ENCODE measurements at places on chromosomes 5 and 9.

DNA sequence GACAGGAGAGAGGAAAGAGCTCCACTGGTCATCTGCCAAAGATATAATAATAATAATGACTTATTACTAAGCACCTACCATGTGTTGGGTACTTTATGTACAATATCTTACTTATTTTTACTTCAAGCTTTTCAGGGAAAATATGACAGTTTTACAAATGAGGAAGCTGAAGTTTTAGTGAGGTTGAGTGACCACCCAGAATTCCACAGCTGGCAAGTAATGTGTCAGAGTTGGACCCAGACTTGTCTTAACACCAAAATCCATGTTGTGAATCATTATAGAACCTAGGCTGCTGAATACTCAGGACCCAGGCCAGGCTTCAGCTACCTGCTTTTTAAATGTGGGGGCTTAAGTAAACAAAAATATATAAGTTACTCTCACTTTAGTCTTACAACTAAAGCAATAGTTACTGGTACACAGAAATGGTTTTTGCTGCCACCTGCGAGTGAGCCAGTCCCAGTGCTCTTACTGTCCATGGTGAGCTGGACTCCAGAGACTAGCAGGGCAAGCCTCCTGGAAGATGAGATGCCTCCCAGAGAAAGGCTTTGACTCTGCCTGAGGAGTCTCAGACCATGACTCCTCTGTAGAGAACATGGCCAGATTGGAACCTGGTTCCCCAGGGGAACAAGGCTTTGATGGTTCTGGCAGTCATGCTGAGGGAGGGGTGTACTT lies 29.9 kb downstream of the RUSC2 start:
- DNase-seq, result no peak

DNA sequence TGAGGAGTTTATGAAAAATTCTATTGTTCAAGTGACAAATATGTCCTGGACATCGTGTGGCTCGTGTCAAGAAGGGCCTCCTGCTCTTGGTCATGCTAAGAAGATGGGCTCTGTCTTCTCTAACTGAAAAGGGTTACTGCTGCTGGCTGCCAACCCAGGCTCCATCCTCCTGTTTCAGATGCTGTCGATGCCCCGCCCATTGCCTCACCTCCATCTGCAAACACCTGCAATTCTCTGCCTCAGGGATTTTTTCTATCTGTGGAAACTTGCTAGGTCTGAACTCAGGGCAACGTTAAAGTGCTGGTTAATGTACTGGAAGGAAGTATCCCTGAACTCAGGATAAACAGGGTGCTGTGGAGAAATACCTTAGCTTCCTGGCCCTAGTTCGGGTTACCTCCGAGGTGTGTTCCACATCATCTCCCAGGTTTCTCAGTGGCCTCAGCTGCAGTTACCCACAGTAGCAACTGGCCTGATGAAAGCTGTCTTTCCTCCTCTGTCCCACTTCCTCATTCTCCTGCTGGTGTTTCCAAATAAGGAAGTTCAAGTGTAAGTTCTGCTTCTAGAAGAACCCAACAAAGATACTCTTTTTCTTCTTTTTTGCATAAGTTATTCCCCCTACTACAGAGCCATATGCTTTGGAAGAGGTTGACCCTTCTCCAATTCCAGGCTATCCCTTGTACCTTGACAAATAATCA lies 151.7 kb upstream of the SMIM23 start:
- no peak for DNase-seq

DNA sequence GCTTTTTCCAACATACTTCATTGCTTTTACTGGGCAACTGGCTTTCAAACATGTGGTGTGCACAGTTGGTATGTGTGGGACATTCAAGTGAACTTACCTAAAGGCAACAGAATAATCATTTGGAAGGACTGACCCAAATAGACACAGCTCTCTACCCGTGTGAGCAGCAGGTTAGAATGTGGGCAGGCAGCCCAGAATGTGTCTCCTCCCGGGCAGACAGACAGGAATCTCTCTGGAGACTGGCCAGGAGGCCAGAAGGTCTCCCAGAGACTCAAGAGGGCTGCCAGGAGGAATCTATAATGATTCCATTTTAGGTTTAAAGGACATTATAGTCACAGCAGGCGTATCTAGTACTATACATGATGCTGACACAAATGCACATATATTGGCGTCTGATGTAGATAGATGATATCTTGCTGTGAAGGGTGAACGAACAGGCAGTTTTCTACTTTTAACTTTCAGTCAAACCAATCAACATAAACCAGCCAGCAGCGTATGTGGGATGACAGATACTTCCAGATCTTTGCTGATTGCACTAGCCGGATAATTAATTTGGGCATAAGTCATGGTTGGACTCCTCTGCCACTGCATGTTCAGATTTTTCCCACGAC lies 297.4 kb upstream of the ZNF608 start:
- no peak for DNase-seq

- no peak for DNase-seq
Measured at GRCh38 chr5:167219298-167219697, 1072.1 kb upstream of the WWC1 start.

DNA sequence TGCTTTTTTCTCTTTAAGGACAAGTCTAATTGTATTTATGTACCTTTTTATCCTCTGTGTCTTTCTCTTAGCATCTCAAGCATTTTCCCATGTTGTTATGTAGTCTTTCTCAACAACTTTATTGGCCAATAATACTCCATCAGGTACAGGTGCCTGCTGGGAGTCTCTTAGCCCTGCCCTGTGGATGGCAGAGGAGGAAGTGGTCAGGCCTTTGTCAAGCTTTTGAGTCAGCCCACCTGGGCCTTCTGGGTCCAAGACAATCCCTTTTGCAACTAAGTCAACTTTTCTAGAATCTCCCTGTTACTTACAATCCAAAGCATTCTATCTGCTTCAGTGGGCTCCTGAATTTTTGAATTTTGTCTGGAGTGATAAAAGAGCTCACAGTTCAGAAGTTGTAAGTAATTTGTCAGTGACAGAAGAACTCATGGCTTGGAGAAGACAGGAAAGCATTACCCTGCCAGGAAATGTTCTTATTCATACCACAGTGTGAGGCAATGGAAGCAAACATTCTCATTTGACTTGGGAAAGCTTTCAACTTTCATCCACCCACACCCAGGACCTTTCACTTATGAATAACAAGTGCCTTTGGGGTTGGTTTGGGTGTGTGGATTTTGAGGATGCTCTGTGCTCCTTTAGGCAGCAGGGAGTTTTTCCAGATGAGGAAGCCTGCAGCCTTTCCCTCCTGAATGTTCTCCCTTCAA lies 200.0 kb upstream of the S1PR3 start:
- no peak for DNase-seq

DNA sequence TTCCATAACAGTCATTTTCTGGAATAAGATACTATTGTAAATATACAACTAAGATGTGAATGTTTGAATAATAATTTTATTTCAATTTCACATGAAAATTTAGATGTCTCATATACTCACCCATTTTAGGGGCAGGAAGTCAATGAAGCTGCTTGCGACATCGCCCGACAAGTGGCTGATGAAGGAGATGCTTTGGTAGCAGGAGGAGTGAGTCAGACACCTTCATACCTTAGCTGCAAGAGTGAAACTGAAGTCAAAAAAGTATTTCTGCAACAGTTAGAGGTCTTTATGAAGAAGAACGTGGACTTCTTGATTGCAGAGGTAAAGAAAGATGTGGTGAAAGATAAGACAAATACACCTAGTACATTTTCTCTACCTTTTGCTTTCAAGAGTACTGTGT lies 8.6 kb downstream of the BHMT start:
- no peak for DNase-seq

GRCh38 chr9:3682186-3682585 lies 156.4 kb upstream of the RFX3 start:
- no peak for DNase-seq

GRCh38 chr9:82930116-82930515 lies 132.8 kb downstream of the RASEF start:
- no peak for DNase-seq

GRCh38 chr9:2638871-2639673 lies 17.5 kb downstream of the VLDLR start:
- DNase-seq, result no peak

DNA sequence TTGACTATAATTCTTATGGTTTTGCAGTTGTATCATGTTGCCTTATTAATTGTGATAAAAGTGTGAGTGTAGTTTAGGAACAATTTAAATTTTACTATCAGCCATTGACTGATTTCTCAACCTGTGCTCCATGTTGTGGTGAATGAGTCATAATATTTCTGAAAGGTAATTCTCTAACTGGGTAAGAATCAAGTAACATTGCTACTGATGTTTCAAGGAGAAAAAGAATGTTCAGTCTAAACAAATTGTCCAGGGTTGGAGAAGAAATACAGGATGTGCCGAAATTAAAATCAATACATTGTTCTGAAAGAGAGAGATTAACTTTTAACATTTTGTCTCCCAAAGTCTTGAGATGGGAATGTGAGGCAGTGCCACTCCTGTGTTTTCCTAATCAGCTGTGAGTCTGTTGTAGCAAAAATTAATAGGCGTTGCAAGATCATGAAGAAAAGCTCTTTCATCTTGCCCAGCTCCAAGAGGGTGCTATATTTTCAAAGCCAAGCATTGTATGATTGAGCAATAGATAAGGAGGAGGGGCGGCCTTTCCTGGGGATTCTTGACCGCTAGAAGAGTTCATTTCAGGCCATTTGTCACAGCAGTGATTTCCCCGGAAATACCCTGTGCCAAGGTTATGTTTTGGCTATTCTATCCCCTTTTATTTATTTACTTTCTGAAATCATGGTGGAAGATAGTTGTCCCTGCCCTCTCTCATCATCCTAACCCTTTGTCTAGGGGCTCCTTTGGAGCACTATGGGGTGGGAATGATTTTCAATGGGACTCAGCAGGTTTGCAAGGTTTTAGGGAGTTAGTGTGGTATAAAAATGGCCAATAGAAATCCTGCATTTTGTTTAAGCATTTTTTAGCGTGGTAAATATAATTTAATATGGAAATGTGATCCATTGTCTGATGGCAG lies 151.6 kb downstream of the FOCAD start:
- DNase-seq, result no peak

DNA sequence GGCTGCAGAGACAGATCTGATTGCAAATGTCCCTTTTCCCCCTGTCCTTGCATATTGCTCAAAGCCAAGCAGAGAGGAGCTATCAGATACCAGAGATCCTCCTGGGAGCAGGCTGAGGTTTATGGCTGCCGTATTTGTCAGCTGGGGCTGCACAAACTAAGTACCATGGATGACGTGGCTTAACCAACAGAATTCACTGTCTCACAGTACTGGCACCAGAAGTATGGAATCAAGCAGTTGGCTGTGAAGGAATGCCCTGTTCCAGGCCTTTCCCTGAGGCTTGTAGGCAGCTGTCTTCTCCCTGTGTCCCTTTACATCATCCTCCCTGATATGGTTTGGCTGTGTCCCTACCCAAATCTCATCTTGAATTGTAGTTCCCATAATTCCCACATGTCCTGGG lies 2.6 kb downstream of the CFAP90 start:
- DNase-seq, result no peak

GRCh38 chr9:16787724-16788123 lies 82.7 kb downstream of the BNC2 start:
- DNase-seq, result no peak

- no peak for DNase-seq
Measured at GRCh38 chr5:176818391-176819098, 8.2 kb downstream of the UNC5A start.

GRCh38 chr9:133572821-133573361 lies 36.3 kb downstream of the FAM163B start:
- DNase-seq, result no peak

- no peak for DNase-seq
Measured at GRCh38 chr5:138051441-138052296, 18.8 kb upstream of the FAM13B start.

GRCh38 chr9:131393622-131394463 lies at the start of gene PRRC2B:
Gene PRRC2B (plus strand): TSS chr9:131394086. CDS start chr9:131430145, 36,059 bp downstream.
- DNase-seq, result peak; percentile 83

GRCh38 chr9:87557996-87558395 lies 60.3 kb downstream of the DAPK1 start:
- no peak for DNase-seq

- no peak for DNase-seq
Measured at GRCh38 chr5:26024774-26025173, 1013.6 kb downstream of the CDH9 start.

DNA sequence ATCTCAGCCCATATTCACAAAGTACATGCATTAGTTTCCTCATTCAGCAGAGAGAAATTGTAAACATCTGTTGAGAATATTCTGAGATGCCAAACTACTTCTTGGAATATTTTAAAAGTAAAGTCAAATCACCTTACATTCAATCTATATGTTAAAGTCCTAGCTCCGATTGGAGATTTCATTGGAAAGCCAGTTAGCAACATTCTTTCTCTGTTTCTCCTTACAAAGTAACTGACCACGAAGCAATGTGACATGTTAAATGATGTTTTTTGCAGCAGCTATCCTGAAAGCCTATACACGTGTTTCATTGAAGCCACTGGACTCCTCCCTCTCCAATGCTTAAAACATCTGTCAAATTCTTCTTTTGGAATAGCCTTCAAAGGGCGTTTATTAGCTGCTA lies 379.1 kb upstream of the CCNH start:
- no peak for DNase-seq

GRCh38 chr5:173472164-173472563 lies 143.9 kb upstream of the STC2 start:
- DNase-seq, result no peak

DNA sequence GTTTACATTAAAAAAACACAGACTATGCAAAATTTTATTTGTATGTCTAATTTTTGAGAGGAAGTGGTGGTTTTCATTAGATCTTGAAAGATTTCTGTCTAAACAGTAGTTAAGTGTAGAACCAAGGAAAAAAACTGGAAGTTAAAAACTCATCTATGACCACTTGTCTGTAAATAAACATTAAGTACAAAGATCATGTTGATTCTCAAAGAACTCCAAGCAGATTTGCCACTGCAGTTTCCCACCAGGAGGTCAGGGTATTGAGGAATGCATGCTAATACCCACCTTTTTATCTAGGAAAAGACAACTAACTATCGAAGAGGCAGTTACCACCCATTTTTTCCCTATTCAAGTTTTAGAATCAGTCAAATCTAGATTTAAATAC lies 1.9 kb downstream of the STOM start:
- no peak for DNase-seq

GRCh38 chr9:114611516-114612271 lies 603 bp downstream of the TMEM268 start:
- peak; percentile 29 for DNase-seq

- peak; percentile 27 for DNase-seq
Measured at GRCh38 chr9:115524453-115525059, 406.6 kb upstream of the TNC start.
